ENCODE measurements at places on chromosomes 12 and 14. TPM values are rescaled to one million over a fixed set of nuclear protein-coding genes. Genes with fewer than 3 reads are reported as not detected.

GRCh38 chr14:99561864-99562263 is 42.1 kb downstream of the CCDC85C start:
- no peak for DNase-seq

DNA sequence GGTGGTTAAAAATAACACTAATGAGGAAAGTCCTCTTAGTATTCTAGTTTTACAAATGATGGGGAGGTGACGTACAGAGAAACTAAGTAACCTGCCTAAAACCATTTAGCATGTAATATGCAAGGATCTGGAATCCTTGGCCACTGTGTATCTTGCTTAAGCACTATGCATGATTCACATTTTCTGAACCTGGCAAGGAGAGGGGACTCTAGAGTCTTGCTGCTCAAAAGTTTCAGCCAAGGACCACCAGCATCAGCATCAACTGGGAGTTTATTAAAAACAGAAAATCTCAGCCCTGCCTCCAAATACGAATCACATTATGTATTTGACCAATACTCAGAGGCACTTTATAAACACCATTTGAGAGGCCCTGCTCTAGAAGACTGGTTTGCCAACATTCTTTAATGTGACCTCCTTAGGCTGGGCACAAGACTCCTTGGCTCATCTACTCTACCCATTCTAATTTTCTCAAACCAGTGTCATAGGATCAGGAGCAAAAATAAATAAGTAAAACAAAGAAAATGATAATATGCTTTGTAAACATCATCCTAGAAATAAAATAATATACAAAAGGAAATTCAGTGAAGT is 52.9 kb downstream of the ABCC9 start:
- DNase-seq: no peak

GRCh38 chr14:65413739-65414045 is 1.2 kb downstream of the FUT8 start:
- no peak for DNase-seq

DNA sequence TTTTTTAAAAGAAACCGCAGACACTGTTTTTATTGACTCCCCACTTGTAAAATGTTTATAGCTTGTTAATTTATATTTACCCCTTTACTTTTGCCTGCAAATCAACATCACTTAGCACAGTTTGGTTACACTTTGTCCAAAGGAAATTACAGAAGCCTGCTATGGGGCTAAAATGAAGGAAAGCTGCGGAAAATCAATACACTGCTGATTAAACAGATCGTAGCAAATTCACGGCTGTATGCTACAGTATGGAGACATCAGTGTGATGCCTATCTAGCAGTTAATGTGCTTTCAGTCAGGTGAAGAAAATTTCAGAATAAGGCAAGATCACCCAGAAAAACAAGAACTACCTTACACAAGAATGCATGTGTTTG is 110.0 kb downstream of the FOXG1 start:
- no peak for DNase-seq

- DNase-seq: no peak
These were observed 23.8 kb upstream of the KIF26A start for GRCh38 chr14:104114421-104115130.

GRCh38 chr14:38226366-38226765 is 18.7 kb downstream of the SSTR1 start:
- DNase-seq: no peak

- no peak for DNase-seq
These were observed 353.9 kb downstream of the GRIN2B start for GRCh38 chr12:13627536-13627935.

GRCh38 chr12:40752011-40752410 is 59.8 kb downstream of the CNTN1 start:
- DNase-seq: no peak

The TAS2R20 gene
- 0.46 TPM for total RNA-seq

DNA sequence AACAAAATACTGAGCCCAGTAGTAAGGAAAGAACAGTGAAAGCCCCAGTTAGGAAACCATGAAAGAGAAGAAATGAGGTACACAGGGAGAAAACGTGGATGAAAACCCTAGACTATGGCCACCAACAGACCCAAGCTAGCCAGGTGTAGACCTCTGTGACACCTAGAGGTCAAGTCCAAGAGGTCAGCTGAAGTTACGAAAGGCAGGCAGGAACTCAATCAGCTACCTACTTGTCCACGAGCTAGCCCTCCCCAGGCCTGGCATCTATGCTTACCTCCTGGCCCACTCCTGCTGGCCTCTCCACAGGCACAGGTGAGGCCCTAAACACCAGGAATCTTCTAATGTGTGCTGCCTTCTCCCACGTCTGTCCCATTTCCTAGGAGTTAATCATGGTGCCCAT is 48.7 kb downstream of the DPF3 start:
- DNase-seq: no peak

The IAPP gene
- total RNA-seq: not detected

The PUS1 gene
- 13.6 TPM for total RNA-seq

- no peak for DNase-seq
These were observed 44.4 kb downstream of the AMN start for GRCh38 chr14:102966681-102967505.

- no peak for DNase-seq
These were observed 198.1 kb upstream of the LRIG3 start for GRCh38 chr12:59118356-59118755.

- DNase-seq: no peak
These were observed 184.8 kb upstream of the RPH3A start for GRCh38 chr12:112606611-112607365.

- no peak for DNase-seq
These were observed 18.4 kb downstream of the FAR2 start for GRCh38 chr12:29167445-29167844.

The RTN1 gene
- 7.9 TPM for total RNA-seq

DNA sequence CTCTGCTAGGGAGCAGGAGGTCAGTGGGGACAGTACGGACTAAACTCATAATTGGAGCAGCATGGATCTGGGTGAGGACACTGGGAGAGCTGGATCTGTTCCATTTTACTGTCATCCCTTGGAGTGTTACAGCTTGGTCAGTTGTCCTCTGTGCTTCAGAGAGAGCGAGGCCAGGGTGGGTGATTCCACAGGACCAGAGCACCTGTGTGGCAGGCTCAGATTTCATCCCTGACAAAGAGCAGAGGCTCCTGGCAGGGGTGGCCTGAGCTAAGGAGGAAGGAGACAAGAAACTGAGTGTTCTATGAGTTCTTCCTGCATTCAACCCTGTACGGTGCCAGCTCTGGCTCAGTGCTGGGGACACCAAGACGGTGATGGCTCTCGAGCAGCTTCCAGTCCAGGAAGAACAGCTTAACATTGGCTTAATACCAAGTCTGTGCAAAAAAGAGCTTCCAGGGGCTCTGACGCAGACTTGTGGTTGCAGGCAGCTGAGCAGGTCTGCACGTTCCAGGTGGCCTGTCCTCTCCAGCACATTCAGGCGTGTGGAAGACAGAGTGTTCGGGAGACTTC is 8.4 kb upstream of the PGF start:
- DNase-seq: no peak

DNA sequence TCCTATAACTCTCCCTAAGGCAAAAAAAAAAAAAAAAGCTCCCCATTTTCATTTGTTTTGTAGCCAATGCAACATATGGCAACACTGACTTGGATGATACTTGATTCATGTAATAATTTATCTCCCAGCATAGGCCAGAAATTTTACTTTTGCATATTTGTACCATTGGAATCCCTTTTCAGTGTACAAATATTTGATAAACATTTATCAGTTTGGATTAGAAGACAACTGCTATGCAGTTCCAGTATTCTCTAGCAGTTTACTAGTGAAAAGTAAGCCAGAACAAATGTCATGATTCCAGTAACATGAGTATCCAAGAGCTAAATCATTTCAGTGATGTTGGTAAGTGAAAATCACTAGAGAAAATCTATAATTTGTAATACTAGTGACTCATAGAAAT is 392.3 kb downstream of the CCER1 start:
- DNase-seq: no peak

The SERPINA5 gene
- not detected for total RNA-seq

The SERPINA9 gene
- 0.34 TPM for total RNA-seq

- DNase-seq: no peak
These were observed 98.6 kb downstream of the TNFAIP2 start for GRCh38 chr14:103221781-103222358.
